Islet precursor cell (in vitro differentiated cells): ENCODE measurements at places on chromosomes 16 and 17.

GRCh38 chr17:83110735-83111134, 31.3 kb downstream of the METRNL start:
- DNase-seq = no peak

DNA sequence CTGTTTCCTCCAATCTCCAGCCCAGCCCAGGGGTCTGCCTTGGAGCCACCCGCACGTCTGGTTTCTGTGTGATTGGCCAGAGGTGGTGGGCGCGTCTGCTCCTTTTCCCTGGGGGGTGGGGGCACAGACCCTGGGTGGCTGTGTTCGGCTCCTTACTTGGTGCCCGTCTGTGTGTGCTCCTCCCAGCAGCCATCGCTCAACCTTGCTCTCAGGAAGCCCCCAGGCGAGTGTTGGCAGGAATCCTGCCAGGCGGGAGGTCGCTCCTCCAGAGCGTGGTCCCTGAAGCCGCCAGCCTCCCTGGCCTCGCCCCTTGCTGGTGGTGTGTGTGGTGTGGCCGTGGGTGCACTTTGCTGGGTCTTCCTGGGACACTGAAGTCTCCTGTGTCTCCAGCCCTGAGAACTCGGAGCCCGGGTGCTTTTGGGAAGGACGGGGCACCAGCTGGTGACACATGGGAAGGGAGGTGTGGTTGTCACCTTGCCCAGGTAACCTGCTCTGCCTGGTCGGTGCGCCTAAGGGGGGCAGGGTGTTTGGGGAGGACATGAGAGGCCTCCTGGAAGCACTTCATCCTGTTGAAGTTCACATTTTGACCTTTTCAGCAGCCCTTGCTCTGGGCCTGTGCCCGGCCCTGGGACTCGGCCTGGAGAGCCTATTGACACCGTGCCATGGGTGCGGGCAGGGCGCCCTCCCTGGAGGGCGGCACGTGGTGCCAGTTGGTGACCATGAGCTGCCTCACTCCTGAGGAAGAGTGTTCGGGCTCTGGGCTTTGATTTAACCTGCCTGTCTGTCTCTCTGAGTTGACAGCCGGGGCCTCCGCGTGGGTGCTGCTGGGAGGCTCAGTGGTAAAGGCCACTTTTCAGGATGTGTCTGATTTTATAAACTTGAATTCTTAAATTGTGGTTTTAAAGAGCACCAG, 49.0 kb upstream of the ZNF750 start:
- DNase-seq = no peak

DNA sequence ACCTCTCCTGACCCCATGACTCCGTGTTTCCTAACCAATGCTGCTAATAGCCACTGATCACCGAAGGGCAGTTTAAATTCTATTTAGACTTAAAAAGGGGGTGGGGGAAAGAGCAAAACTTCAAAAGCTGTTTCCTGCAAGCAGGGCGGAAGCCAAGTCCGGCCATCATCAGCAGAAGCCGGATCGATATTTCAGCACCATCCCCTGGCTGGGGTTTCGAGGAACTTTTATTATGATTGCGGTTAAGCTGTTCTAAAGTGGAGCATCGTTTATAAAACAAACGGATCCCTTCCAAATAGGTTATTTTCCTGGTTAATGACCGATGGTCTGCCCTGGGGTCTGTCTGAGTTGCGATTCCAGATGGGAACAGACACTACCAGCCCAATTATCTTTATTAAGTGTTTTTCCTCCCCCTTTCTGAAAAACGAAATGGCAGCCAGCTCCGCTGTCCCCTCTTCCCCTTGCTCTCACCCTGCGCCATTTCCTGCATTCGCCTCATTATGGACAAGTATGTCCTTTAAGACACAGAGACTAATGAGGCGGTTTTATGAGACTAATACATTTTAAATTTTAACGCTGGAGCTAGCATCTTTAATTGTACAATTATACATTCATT, 76.1 kb upstream of the IRX3 start:
- DNase-seq = no peak

- no peak for DNase-seq
These were observed 20.1 kb downstream of the MRPL45 start for GRCh38 chr17:38317081-38317480.

DNA sequence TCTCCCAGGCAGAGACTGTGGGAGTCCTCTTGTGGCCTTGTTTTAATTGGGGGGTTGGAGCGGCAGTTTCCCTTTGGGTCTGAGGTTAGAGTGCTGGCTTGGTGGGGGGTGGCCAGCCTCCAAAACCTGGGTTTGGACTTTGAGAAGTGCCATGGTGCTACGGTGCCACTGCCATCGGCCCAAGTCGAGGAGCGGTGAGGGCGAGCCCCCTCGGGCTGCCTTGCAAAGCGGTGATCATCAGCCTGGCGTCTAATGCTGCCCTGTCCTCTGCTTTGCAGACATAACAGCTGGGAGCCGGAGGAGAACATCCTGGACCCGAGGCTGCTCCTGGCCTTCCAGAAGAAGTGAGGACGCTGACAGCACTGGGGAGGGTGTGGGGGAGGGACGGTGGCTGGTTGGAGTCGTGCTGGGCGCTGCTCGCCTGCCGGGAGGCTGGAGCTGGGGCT, 1.2 kb downstream of the CBX2 start:
- DNase-seq = peak; percentile 79

- peak; percentile 36 for DNase-seq
These were observed 14.1 kb downstream of the FAM222B start for GRCh38 chr17:28828294-28829040.

DNA sequence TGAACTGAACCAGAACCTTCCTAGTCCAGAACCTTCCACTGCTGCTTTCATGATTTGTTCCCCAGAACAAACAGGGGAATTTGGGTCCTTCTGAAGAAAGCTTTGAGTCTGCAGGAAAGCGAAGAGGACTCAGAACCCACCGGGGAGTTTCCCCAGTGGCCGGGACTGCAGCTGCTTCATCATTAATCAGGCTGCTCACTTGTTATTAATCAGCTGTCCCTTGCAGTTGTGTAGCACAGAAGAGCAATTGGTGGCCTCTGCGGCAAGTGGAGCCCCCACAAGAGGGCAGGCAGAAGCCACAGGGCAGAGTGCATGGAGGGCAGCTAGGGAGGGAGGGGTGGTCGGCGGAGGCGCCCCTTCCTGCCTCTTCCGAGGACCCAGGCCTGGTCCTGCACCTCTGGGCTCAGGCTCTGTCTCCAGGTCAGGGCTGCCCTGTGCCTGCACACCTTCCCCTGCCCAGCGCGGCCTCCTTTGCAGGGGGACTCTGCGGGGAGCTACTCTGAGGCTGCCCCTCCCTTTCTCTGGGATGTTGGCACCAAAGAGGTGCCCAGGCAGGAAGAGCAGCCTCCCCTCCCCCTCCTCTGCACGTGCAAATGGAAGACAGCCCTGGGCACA, 6.9 kb downstream of the CCL17 start:
- DNase-seq = no peak

DNA sequence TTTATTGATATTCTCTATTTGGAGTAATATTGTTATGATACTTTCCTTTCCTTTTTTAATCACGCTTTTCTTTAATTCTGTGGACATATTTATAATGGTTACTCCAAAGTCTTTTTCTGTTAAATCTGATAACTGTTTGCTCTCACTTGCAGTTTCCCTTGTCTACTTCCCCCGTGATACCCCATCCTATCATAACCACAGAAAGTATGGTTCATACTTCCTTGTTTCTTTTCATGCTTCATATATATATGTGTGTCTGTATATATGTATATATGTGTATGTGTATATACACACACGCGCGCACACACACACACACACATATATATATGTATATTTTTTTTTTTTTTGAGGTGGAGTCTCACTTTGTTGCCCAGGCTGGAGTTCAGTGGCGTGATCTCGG, 23.5 kb downstream of the SPECC1 start:
- no peak for DNase-seq

GRCh38 chr16:5309946-5310611, 212.5 kb upstream of the EEF2KMT start:
- no peak for DNase-seq

GRCh38 chr17:67520252-67520906, 143.3 kb downstream of the PITPNC1 start:
- no peak for DNase-seq

- peak; percentile 95 for DNase-seq
These were observed 219.9 kb downstream of the ENGASE start for GRCh38 chr17:79294459-79295071.
